Erythroblast (primary cell): ENCODE measurements at places on chromosomes 7 and 10.
A peak's percentile ranks its signal among the peaks of the same experiment; 100 is the strongest.

- DNase-seq = no peak
Measured at GRCh38 chr10:79024296-79024695, 44.5 kb upstream of the ZMIZ1 start.

DNA sequence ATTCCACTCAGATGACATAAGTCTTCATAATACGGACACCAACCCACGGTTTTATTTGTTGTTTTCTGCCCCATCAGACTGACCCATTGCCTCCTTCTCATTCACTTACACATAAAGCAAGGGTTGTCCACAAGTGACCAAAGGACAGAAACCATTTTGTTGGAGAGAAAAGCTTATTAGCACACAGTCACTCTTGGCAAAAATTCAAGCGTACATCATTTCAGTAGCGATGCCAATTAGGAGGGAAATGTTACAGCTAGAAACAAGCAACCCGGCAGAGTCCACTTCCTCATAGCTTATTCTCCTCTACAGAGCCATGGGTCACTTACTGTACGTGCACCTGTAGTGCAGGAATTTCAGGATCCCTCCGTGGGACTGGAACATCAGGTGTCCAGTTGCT, 23.0 kb downstream of the ABLIM1 start:
- no peak for DNase-seq

- DNase-seq = peak; percentile 30
Measured at GRCh38 chr10:62244785-62245467, 23.7 kb downstream of the RTKN2 start.

- DNase-seq = no peak
Measured at GRCh38 chr10:29886299-29886698, 173.1 kb downstream of the JCAD start.

- DNase-seq = no peak
Measured at GRCh38 chr7:106485919-106486318, 175.0 kb downstream of the CCDC71L start.

- DNase-seq = no peak
Measured at GRCh38 chr10:100746784-100747455, 1.5 kb downstream of the PAX2 start.
